ENCODE measurements at places on chromosomes 1 and 21.

- DNase-seq = no peak
Observed at GRCh38 chr1:199756066-199756465, 271.4 kb upstream of the NR5A2 start.

- DNase-seq = no peak
Observed at GRCh38 chr1:148363439-148363810, 119.7 kb downstream of the PPIAL4G start.

GRCh38 chr1:160177231-160177630, 13.1 kb upstream of the CASQ1 start:
- DNase-seq = no peak

- no peak for DNase-seq
Observed at GRCh38 chr21:45630066-45630694, 13.3 kb upstream of the PCBP3 start.

- DNase-seq = no peak
Observed at GRCh38 chr1:67479146-67479891, 49.1 kb upstream of the SERBP1 start.

DNA sequence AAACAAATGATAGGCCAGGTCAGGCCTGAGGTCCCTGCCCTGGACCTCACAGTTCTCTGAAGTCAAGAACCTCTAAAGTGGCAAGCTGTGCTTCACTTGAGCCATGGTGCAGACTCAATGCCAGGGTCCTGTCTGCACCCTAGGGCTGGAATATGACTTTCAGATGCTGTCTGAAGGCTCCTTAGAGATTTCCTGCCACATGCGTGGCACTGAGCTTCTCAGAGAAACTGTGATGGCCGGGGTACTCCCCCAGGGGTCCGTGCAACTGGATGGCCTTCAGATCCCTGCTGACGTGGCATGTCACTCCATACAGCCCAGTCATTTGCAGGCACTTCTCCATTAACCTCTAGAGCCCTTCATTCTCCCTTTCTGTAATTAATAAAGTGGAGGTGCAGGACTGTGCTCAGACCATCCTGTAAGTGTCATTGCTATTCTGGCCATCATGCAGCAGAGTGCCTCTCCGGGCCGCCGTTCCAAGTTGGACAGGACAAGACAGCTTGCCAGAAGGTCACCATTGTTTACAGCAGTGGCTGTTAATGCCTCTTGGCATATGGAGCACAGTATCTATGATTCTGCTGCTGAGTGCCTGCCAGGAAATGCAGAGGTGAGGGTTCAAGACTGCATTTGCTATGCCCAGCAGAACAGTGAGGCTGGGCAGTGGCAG, 205.1 kb upstream of the COA6 start:
- no peak for DNase-seq

DNA sequence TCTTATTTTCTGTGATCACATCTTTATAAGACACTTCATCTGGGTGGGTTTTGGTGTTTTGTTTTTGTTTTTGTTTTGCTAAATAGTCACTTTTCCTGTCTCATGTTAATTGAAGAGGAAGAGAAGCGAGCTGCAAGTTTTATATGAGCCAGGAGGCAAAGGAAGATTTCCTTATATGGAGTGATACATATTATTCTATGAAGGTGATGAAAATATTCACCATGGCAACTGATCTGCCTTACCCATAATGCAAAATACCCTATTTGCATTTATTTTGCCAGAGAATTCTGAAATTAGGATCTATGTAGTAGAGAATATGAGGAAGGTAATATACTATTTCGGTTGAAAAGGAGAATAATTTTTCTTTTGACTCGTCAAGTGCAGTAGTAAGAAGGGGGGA, 13.9 kb downstream of the CXADR start:
- DNase-seq = no peak

DNA sequence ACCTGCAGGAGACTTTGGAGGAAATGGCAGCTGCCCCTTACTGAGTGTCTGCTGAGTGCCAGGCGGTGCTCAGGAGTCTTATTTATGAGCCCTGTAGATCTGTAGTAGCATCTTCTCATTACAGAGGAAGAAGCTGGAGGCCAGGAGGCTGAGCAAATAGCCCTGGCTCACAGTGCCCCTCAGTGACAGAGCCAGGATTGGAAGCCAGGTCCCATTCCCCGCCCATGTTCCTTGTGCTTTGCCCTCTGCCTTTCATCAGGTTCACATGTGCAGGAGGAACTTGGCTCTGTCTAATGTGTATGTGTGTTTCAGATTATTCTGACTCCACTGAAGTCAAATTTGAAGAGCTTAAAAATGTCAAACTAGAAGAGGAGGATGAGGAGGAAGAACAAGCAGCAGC, 21.2 kb downstream of the KDM4A start:
- DNase-seq = no peak

GRCh38 chr1:227915564-227916553, 31.9 kb downstream of the WNT9A start:
- no peak for DNase-seq

- DNase-seq = no peak
Observed at GRCh38 chr1:48789903-48790302, 13.2 kb upstream of the BEND5 start.

GRCh38 chr1:234212764-234213657, 160.2 kb upstream of the COA6 start:
- DNase-seq = no peak

- no peak for DNase-seq
Observed at GRCh38 chr1:42913426-42914091, 45.1 kb downstream of the SLC2A1 start.

- DNase-seq = no peak
Observed at GRCh38 chr21:45405271-45405818, 380 bp downstream of the COL18A1 start.

DNA sequence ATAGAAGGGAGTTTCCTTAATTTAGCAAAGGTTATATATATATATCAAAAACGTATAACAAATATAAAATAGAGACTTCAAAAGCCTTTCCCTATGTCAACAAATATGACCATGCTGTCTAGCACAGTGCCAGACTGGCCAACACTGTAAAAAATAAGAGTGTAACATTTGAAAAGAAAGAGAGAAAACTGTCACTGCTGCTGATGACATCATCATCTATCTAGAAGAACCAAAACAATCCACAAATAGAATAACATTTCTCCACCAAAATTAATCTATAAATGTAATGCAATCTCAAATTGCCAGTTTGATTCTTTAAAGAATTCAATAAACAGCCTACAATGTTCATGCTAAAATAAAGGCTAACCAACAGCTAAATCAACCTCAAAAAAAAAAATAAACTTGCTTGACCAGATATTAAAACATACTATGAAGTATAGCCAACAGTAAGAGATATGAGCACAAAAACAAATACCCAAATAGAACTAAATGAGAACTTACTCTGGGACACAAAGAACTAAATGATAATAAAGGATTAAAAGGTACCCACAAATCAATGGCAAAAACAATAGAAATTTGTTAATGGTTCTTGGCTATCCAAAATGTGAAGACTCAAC, 50.2 kb downstream of the ENAH start:
- DNase-seq = no peak

- no peak for DNase-seq
Observed at GRCh38 chr1:247056071-247056470, 22.5 kb downstream of the ZNF670 start.

DNA sequence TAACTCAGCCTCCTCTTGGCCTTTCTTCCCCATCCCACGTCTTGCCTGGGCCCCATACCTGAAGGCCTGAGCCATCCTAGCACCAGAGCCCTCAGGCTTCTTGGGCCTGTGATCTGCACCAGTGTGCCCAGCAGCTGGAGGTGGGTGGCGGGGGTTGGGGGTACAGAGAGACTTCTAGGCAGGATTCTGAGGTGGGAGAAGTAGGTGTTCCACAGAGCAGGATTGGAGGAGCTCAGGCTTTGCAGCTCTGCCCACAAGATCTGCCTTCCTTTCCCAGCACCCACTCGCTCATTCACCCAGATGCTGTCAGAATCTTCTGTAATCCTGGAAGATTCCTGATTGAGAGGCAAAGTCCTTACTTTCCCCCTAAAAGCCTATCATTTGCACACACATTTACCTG, 10.0 kb upstream of the GJB5 start:
- DNase-seq = no peak

- no peak for DNase-seq
Observed at GRCh38 chr1:10283318-10283984, 73.1 kb downstream of the KIF1B start.

DNA sequence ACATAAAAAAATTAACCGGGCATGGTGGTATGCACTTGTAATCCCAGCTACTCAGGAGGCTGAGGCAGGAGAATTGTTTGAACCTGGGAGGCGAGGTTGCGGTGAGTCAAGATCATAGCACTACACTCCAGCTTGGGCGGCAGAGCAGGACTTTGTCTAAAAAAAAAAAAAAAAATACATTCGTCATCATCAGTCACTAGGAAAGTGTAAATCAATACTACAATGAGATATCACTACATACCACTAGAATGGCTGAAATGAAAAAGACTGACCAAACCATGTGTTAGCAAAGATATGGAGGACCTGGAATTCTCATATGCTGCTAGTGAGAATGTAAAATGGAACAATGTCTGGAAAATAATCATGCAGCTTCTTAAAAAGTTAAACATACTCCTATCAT, 9.3 kb downstream of the SPATA45 start:
- DNase-seq = no peak

GRCh38 chr1:162179121-162179520, 109.6 kb downstream of the NOS1AP start:
- no peak for DNase-seq

DNA sequence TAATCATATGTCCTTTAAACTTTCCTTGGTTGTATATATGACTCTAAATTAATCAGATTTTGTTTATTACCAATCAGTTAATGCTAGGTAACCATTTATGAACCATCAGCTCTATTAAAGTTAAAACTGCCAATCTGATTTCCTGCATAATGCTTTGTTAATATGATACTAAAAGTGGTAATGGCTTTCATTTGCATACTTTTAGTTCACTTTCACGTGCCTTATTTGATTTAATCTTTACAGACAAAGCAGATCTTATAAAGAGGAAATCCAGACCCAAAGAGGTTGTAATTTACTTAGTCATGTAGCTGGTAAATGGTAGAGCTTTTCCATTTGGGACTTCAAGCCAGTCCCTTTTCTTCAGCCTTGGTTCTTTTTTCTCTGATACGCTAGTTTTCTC, 61.3 kb downstream of the CLIC4 start:
- DNase-seq = no peak

DNA sequence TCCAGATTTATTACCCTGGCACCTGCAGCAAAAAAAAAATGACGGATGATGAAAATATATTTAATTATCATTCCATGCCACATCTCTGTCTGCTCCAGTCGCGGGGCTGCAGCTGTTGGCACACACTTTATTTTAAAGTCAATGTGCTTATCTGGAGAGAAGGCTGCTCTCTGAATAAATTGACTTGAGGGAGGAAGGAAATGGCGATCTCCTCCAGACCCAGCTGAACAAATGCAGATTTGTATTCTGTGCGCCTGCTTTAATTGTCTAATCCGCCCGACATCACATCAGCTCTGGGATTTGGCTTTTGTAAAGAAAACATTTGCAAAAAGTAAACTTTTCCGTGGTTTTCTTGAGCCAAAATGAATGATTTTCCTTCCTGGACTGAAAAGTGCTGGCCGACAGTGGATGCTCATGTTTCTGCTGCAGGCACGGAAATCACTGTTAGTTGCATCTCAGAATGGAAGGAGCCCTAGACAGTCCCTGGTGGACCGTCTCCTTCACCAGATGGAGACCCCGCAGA, 150.2 kb downstream of the CAMTA1 start:
- peak; percentile 45 for DNase-seq

GRCh38 chr1:165570078-165570477, 26.3 kb downstream of the LRRC52 start:
- no peak for DNase-seq

- no peak for DNase-seq
Observed at GRCh38 chr1:157288996-157289395, 150.8 kb upstream of the ETV3 start.

DNA sequence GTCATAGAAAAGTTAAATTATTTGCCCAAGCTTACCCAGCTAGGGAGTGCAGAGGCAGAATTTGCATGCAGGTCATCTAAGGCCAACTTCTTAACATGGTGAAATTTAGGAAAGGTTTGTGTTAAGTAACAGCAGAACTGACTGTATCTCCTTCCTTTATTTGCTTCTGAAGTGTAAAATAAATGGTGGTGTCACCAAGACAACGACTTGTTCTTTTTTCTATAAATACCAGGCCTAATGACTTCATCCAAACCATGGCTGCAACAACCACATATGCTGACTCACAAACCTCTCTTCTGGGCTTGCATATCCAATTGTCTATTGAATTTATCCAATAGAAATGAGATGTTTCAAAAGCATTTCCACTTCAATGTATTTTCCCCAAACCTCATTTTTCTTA, 19.1 kb downstream of the COL24A1 start:
- DNase-seq = no peak

DNA sequence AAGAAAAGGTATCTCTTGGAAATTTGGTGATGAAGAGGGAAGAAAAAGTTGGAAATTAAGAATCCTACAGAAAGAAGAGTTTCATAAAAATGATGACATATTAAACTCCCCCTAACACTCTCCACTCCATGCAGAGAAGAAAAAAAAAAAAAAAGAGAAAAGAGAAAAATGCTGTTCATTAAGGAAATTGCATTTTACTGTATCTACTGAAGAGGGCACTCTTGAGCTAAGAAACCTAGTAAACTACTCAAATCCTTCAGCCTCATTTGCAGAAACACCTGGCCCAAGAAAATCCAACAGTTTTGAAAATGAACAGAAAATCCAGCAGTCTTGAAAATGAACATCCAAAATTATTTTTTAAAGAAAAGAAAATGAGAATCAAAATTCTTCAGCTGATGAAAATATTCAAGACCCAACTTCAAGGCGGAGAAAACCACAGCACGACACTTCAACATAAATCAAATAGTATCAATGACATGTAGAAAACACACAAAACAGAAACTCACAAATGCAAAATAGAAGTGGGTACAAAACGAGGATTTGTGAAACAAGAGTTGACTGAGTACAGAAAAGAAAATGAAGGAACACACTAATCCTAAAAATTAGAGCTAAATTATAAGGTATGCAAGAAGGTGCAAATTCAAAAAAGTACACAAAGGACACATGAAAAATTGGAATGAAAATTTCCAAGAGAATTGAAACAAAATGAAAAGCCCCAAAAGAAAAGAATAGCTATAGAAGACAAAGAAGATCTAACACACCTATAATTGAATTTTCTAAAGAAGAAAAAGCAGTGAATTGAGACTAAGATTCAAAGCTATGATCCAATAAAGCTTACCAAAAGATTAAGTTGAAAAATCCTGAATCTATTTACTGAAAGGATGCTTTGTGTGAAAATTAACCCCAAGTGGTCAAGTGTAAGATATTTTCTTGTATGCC, 73.2 kb upstream of the DNAJC6 start:
- DNase-seq = peak; percentile 28

DNA sequence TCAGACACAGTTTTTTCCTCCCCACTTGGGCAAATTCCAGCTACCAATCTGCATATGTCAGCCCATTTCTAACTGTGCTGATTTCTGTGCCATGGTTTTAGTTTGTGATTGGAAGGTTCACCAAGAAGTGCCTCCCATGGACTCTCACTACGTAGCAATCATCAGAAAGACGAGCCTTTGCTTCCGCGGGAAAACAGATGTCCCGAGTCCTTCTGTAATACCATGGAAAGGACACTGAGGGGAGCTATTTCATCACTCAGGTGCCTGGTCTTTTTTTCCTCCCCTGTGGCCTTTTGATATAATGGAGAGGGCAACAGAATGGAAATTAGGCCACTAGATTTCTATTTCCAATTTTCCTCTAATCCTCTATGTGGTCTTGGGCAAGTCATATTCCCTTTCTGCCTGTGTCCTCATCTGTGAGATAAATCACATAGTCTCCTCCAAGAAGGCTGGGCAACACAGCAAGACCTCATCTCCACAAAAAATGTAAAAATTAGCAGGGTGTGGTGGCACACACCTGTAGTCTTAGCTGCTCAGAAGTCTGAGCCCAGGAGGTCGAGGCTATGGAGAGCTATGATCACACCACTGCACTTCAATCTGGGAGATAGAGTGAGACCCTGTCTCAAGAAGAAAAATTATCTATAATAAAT, 24.8 kb downstream of the LEMD1 start:
- peak; percentile 29 for DNase-seq
